ENCODE measurements at places on chromosomes 12 and 14.
A peak's percentile ranks its signal among the peaks of the same experiment; 100 is the strongest.

DNA sequence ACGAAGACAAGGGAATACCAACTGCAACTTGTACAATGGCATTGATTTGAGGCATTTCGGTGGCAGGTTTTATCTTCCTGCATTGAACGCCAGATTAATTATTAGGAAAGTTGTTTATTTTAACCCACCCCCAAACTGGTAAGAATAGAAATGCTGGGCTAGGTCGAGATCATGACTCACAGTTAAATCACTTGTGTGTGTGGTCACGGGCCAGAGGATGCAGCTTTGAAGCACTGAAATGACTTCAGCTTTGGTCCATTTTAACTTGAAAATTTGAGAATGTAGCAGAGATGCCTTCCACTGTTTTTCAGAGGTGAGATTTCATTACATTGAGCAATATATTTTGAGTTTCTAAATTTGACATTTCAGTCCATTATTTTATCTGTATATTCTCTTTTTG is 23.6 kb upstream of the KCNH3 start:
- peak; percentile 65 for DNase-seq

DNA sequence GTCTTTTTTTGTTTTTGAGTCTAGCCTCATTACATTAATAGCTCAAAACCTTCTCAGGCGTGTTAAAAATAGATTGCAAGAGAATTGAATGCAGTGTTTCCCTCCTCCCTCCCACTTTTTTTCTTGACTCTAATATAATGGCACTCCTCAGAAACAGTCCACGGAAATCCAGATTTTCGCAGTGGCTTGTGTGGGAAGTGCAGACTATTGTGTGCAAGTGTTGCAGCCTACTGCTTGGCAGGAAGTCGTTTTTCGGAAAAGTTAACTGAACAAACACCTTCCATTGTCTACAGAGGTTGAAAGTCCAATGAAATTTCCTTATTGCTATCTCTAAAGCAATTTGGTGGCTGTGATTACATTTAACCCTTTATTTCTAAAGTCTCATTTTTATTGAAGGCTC is 147.9 kb upstream of the E2F7 start:
- DNase-seq: no peak

- no peak for DNase-seq
These were observed at the start of gene CACNA2D4 for GRCh38 chr12:1918081-1918883. TSS of gene CACNA2D4 (minus strand) at chr12:1918652. CDS start at chr12:1918473, 179 bp downstream.

DNA sequence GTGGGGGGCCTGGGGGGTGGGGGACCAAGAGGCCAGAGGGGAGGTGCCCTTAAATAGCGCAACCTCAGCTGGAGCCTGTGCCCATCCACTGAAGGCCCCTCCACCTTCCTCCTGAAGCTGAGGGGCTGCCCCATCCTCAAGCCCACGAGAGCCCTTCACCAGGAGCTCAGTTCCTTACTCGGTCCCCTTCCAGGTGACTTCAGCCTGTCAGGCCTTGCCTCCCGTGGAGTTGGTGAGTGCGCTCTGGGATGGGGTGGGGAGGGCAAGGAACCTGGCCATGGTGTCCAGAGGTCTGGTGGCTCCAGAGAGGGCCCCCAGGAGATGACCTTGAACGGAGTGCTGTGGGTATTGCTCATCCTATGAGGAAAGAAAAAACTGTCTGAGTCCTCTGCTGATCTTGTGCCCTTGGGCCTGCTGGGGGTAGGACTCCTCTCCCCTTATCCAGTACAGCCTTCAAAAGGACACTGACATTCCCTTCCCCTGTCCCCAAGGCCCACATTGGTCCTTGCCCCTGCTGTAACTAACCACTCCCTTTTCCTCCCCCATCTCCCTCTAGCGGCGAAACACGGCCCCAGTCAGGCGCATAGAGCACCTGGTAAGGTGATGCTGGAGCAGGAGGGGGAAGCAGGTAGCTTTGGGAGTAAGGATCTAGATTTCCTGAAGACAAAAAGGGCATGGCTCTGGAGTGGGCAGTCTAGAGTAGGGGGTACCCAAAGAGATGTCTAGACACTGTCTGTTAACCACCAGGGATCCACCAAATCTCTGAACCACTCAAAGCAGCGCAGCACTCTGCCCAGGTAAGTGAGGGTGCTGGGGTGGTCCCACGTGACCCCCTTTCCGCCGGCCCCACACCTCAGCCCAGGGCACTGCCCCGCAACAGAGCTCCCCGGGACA is 3.6 kb downstream of the TNS2 start:
- no peak for DNase-seq

- DNase-seq: no peak
These were observed 24.1 kb downstream of the FGD6 start for GRCh38 chr12:95193139-95193538.

- DNase-seq: no peak
These were observed 50.1 kb upstream of the KCNA1 start for GRCh38 chr12:4859478-4860210.

DNA sequence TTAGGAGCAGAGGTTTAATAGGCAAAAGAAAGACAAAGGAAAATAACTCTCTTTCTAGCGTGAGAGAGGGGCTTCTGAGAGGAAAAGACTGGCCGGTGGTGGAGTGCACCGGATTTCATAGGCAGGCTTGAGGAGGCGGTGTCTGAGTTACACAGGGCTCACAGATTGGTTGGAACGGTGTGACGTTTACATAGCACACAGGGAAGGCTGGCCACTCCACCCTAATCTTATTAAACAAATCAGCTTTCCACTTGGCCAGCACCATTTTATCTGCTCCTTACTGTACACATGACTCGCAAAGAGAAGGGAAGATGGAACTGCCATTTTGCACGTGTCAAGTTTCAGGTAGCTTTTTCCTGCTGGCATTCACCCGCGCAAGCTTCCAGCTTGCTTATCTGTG is 587.7 kb downstream of the RPL10L start:
- DNase-seq: no peak

DNA sequence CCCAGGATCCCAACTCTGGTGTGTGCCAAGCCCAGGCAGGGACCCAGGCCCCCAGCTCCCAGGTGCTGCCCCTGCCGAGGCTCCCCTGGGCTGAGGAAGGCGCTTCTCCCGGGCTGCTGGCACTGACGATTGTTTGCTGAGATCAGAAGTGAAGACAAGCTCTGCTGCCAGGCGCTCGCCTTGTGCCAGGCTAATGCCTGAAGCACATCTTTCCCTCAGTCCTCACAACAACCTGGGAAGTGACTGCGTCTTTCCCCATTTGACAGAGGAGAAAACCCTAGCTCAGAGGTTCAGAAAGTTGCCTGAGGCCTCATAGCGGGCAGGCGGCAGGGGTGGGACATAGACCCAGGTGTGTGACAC is 36.8 kb downstream of the ANKRD9 start:
- no peak for DNase-seq

- no peak for DNase-seq
These were observed 452 bp downstream of the P2RX2 start for GRCh38 chr12:132619071-132619385.

GRCh38 chr12:95551305-95551704 is at the start of gene USP44:
TSS of gene USP44 (minus strand) at chr12:95551476. CDS start at chr12:95534256, 17,220 bp downstream.
- DNase-seq: no peak

- no peak for DNase-seq
These were observed 195.2 kb upstream of the LRIG3 start for GRCh38 chr12:59115526-59115925.

DNA sequence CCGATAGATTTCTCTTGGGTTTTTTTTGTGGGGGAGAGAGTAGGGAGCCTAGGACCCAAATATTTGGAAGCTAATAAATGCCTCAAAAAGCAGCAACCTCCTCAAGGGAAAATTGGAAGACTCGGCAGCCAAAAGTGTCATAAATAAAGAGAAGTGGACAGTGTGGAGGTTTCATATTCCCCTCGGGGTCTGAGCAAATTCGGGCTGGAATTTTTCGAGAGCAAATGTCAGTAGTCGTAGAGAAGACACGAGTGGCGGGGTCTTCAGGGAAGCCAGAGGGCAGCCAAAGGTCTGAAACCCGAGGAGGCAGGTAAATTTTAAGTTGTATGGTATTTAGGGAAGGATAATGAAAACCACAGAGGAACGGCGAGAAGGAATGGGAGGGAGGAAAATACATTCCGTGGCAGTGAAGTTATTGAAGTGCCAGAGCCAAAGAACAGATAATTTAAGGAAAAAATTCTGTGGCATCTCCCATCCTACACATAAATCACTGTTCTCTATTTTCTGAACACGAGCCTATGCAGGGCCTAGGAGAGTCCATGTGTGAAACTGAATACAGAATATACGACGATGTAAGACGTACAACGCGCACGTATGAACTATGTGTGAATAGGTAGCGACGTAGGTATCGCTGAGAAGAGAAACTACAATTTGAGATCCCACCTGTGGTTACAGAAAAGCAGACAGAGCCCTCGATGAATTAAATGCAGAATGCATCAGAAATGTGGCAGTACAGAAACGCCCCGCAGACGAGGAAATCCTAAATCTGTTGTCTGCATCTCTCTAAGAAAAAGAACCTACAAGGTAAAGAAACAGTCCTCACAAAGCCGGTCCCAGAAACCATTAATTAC is 12.9 kb downstream of the BCL11B start:
- no peak for DNase-seq

DNA sequence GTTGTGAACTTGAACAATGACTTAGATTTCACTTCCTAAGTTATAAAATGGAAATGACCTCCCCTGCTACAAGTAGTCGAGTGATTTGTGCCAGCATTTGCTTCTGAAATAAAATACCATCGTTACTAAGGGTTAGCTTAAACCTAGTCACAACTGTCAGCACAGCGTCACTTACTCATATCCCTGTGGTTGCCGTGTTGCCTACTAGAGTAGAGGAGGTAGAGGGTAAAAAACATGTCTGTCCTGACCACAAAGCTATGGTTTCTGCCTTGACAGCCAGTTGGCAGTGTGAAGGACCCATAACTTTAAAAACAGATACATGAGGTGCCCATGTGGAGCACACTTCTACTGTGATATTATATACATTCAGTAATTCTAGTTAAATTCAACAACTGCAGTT is 234.2 kb upstream of the RGS6 start:
- no peak for DNase-seq

DNA sequence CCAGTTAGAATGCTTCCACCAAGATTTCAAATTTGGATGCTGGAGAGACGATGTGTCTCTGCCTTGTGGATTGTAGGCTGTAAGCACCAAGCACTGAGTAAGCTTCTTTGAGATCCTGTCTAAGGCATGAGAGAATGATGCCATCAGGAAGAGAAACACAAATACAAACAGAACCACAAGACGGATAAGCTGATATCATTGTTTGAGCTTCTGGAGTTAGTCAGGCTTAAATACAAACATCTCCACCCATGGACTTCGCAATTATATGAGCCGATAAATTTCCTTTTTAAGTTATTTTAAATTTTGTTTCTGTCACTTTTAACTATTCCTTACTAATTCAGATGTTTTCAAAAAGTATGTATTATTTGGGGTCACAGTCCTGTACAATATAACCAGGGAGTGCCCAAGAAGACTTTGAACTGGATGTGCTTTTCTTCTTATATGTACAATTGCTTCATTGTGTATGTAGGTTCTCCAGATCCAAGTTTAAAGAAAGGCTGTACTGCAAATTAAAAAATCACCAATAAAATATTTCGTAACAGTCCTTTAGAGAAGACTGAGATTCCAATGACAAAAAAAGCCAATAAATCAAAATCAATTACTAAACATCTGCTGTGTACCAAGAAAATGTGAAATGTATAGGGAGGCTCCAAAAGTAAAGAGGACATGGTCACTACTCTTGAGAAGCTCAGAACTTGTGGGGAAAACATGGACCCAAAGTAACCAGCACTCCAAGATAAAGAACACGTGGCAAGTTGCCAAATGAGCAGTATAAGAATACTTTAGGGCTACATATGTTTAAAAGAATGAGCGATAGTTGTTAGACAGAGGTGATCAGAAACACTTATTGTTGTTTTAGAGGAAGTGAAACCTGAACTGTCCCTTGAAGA is 274.1 kb downstream of the ADAMTS20 start:
- DNase-seq: no peak

GRCh38 chr14:22887260-22887989 is 4.4 kb downstream of the REM2 start:
- DNase-seq: peak; percentile 31

GRCh38 chr12:93944911-93945310 is 203.5 kb upstream of the PLXNC1 start:
- DNase-seq: no peak

GRCh38 chr14:105475269-105476096 is 862 bp downstream of the CRIP2 start:
- no peak for DNase-seq

GRCh38 chr12:112841906-112842305 is 50.4 kb downstream of the RPH3A start:
- no peak for DNase-seq

DNA sequence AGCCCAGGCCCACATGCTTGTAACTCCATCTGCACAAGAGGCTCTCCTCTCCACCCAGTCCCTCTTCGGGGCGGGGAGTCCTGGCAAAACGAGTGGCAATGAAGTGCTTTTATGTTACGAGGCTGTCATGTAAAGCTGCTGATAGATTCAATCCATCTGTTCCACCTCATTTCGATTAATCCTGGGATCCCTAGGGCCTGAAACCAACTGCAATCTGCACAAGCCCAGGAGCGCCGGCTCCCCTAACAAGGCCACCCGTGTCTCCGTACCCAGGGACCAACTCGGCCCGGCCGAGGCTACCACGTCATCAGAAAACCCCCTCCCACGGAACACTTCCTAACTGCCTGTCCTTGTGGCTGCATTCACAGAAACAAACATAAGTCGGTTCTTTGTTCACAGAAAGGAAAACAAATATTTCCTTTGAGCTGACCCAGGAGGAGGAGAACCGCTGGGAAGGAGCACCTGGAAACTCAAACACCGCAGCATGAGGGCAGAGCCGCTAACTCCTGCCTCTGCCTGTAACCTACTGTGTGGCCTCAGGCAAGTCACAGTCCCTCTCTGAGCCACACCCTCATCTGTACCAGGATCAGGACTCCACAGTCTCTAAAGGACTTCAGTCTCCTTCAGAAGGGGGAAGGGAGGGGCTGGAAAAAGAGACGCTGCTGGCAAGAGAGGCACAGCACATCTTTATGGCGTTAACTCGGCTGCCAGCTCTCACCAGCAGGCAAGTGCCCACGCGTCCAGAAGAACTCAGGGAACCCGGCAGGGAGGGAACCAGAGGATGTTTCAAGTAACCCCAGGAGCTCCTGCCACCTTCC is 47.8 kb downstream of the CCDC88C start:
- no peak for DNase-seq

DNA sequence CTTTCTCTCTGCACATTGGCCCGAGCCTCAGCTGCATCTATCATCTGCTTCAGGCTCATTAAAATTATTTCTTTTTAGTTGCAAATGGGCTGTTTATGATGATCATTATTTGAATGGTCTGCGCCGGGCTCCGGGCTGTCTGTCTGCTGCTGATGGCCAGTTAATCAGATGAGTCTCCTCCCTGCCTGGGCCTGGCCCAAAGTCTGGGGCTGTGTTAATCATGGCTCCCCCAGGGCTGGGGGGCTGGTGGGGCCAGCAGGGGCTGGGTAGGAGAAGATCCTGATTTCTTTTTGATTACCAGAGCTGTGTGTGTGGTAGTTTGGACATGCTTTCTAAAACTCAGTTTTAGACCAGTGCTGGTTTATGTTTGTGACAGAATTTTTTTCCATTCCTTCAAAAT is 159.1 kb downstream of the PHETA1 start:
- DNase-seq: no peak

- DNase-seq: no peak
These were observed 723.3 kb upstream of the FLRT2 start for GRCh38 chr14:84806622-84807021.

GRCh38 chr14:74389980-74390379 is 36.0 kb downstream of the SYNDIG1L start:
- DNase-seq: no peak

Measured in skeletal muscle cell (primary cell).